K562 (cell line): ENCODE measurements at places on chromosomes 2 and 18. TPM values are rescaled to one million over a fixed set of nuclear protein-coding genes. Genes with fewer than 3 reads are reported as not detected.

DNA sequence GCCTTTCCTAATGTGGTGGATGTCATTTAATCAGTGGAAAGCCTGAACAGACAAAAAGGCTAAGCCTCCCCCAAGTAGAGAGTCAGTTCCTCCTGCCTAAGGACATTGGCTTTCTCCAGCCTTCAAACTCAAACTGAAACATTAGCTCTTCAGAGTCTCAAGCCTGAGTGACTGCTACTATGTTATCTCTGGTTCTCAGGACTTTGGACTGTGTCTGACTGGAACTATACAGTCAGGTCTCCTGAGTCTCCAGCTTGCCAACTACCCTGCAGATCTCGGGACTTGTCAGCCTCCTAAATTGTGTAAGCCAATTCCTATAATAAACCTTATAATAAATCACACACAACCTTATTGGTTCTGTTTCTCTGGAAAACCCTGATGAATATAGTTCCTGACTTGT is 12.6 kb downstream of the HYCC2 start:
- H3K36me3 ChIP-seq, result peaks cover 43% of the 10 kb centered on the region
- H3K4me3 ChIP-seq, result no peak overlapping the region
- peak; percentile 59 for DNase-seq
- peak overlapping the region; percentile 46; the same call in 1 of the 3 replicates for H3K27ac ChIP-seq
- H3K4me1 ChIP-seq, result peaks cover 36% of the 10 kb centered on the region

DNA sequence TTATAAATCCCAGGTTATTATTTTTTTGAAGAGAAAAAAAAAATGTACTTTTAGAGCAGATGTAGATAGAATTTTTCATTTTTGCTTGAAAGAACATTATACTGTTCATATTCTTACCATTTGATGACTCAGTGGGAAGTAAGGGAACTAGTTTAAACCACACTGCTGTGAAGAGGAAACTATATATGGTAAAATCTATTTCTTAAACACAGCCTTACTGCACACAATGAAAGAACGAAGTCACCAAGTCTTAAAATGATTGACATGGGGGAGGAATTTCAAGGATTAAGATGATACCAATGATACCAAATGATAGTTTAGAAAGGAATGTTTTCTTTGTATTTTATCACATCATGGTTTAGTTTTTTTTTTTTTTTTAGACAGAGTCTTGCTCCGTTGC is 5.0 kb downstream of the ACTR2 start:
- H3K36me3 ChIP-seq, result peaks cover 42% of the 10 kb centered on the region
- DNase-seq, result no peak
- H3K4me1 ChIP-seq, result peaks cover 12% of the 10 kb centered on the region; the same call in 2 of the 3 replicates
- peak overlapping the region; percentile 70; the same call in 2 of the 3 replicates for H3K27ac ChIP-seq

GRCh38 chr2:73134471-73134870 is 21.7 kb upstream of the RAB11FIP5 start:
- no peak overlapping the region for H3K27ac ChIP-seq
- DNase-seq, result no peak
- no peak overlapping the region for H3K4me3 ChIP-seq
- peaks cover 2% of the 10 kb centered on the region; the same call in 2 of the 3 replicates for H3K27me3 ChIP-seq

LRATD1 gene
- 6.5 and 7.3 TPM in 2 replicates for total RNA-seq

DNA sequence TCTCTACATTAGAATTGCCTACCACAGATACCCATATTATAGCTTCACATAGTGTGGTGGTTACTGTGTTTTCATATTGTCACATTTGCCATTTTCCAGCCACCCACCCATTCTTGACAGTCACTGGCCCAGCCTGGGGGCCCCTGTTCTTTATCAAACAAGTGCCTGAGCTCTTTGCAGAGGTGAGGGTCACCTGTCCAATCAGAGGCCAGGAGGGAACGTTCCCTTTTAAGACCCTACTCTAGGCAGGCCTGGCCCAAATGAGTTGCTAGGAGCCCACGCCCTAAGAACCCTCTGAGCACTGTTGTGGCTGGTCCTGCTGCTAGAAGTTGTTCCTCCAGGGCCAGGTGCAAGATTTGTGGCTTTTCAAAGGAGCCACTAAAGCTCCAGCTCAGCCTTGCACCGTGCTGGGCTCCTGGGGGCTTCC is 5.2 kb downstream of the IL37 start:
- no peak overlapping the region for H3K27ac ChIP-seq
- DNase-seq, result no peak
- no peaks in the 10 kb centered on the region for H3K36me3 ChIP-seq
- H3K27me3 ChIP-seq, result peaks cover 25% of the 10 kb centered on the region
- H3K4me3 ChIP-seq, result no peak overlapping the region

GRCh38 chr2:173647681-173648311 is 293.1 kb downstream of the CDCA7 start:
- no peak overlapping the region for H3K4me3 ChIP-seq
- DNase-seq, result no peak
- H3K27me3 ChIP-seq, result peaks cover 5% of the 10 kb centered on the region; the same call in 1 of the 3 replicates

GRCh38 chr2:212595036-212595654 is 56.5 kb upstream of the ERBB4 start:
- H3K4me3 ChIP-seq, result no peak overlapping the region
- no peaks in the 10 kb centered on the region for H3K27me3 ChIP-seq
- no peak overlapping the region for H3K27ac ChIP-seq
- no peak for DNase-seq
- no peaks in the 10 kb centered on the region for H3K36me3 ChIP-seq

GKN1 gene
- total RNA-seq, result not detected in 2 replicates

DNA sequence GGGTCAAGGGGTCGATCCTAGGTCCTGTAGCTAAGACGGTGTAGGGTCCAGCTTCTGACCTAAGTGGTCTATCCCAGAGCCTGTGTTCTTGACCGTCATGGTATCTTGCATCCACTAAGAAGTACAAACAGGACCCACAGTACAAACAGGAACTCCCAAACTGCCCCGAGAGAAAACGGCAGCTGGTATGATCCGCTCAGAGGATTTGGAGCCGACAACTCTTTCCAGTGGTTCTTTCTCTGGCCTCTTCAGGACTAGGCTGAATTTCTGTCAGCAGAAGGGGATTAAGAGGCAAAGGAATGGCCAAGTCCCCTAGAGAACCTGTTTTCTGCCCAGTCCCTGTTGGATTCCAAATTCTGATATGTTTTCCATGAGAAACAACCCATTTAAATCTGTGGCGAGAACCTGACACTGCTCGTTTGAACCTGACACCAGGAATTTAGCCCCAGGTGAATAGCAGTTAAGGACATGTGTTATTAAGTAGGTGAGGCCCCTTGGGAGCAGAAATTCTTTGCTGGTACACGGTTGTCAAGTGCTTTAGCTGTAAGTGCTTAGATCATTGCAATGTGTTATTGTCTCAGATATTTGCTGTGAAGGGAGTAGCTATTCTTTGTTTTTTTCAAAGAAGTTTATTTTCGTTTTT is 50.5 kb upstream of the TXNDC2 start:
- no peaks in the 10 kb centered on the region for H3K27me3 ChIP-seq
- no peak for DNase-seq
- peaks cover 7% of the 10 kb centered on the region; the same call in 1 of the 3 replicates for H3K36me3 ChIP-seq
- peaks cover 15% of the 10 kb centered on the region for H3K4me1 ChIP-seq

REG1B gene
- 2.0 and 2.3 TPM in 2 replicates for total RNA-seq

XIRP2 gene
- 0.07 TPM in 1 of 2 replicates, not detected in the other for total RNA-seq

DNA sequence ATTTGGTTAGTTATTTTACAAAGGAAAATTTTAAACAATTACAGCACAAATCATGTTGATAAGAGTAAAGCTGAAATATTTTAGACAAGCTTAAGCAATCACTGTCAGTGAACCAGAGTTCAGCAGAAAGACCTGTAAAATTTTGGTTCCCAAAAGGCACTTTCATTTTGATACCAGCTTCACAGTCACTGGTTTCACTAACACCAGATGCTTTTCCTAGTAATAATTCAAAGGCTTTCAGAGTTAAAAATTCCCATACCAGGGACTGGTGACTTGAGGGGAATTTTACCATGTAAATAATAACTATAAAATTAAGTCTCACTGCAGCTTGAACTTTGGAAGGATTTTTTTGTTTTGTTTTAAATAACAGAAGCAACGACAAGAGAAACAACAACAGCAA is 102.3 kb upstream of the CD302 start:
- no peak overlapping the region for H3K4me3 ChIP-seq
- no peaks in the 10 kb centered on the region for H3K36me3 ChIP-seq
- no peaks in the 10 kb centered on the region for H3K4me1 ChIP-seq

DNA sequence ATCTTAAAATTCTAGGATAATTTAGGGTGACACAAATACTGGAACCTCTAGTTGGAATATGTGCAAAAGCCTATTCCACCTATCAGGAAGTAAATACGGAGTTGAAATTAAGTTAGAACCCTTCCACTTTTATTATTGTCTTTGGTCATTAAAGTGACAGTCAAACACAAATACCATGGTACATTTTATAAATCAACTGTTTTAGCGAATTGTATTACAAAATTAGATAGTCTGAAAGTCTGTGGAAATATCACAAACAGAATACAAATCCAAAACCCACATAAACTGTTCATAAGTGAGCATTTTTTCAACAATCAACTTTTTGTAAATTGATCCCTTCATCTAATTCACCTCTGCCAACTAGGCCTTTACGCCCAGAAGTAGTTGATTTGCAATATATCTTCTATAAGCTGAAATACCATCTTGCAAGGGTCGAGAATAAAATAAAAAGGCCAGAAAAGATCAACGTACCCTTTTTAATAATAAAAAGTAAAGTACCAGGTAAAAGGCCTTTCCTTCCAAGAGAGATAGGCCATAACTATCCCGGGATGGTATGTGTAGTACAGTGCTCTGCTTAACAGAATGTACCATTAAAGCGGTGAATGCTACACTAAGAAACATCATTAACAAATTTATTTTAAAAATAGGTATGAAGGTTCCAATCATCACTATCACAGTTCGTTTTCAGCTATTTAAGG is 1.3 kb downstream of the USP34 start:
- no peaks in the 10 kb centered on the region for H3K27me3 ChIP-seq
- H3K4me3 ChIP-seq, result peak overlapping the region; percentile 75
- DNase-seq, result no peak

MPP4 gene
- not detected in 2 replicates for total RNA-seq

GRCh38 chr18:54962919-54963645 is 3.8 kb upstream of the CCDC68 start:
- H3K4me1 ChIP-seq, result no peaks in the 10 kb centered on the region
- H3K4me3 ChIP-seq, result no peak overlapping the region
- no peak overlapping the region for H3K27ac ChIP-seq
- H3K36me3 ChIP-seq, result no peaks in the 10 kb centered on the region

DNA sequence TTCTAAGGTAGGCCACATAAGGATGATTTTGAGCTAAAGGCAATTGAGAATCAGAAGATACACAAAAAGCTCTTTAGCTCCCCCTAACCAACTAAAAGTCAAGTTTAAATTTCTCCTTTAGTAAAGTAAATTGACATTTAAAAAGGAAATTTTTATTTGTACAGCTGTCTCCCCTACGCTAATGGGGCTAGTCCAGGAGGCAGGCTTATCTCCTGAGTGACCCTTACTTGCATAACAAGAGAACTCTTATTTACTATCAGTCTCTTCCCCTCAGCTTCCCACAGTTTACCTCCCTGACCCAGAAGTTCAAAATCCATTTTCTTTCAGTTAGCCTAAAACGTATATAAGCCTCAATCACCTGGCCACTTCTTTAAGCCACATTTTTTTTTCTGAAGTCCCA is 1002.8 kb upstream of the NRXN1 start:
- no peak overlapping the region for H3K27ac ChIP-seq
- H3K4me1 ChIP-seq, result no peaks in the 10 kb centered on the region
- H3K4me3 ChIP-seq, result no peak overlapping the region
- no peaks in the 10 kb centered on the region for H3K27me3 ChIP-seq

CD302 gene
- 0.07 and 0.11 TPM in 2 replicates for total RNA-seq

- H3K27ac ChIP-seq, result no peak overlapping the region
- H3K4me3 ChIP-seq, result no peak overlapping the region
- no peaks in the 10 kb centered on the region for H3K27me3 ChIP-seq
- no peaks in the 10 kb centered on the region for H3K36me3 ChIP-seq
- H3K4me1 ChIP-seq, result no peaks in the 10 kb centered on the region
Observed at GRCh38 chr2:37769551-37769950, 98.1 kb upstream of the CDC42EP3 start.

CD8B2 gene
- not detected in 2 replicates for total RNA-seq

DNA sequence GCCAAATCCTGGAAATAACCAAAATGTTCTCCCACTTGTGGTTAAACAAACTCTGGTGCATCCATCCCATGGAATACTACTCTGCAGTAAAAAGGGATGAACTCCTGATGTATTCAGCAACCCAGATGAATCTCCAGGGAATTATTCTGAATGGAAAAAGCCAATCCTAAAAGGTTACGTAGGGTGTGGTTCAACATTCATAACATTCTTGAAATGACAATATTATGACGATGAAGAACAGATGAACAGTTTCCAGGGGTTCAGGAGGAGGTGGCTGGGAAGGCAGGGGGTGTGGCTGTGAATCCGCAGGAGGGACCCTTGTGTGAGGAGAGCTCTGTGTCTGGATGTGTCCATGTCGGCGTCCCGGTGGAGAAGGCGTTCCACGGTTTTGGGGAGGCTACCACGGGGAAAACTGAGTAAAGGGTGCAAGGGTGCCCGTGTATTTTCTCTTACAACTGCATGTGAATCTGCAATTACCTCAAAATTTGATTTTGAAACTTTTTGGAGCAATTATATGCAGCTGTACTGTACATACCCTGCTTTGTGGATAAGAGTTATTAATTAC is 47.3 kb downstream of the KCNG2 start:
- no peak overlapping the region for H3K4me3 ChIP-seq
- no peak overlapping the region for H3K27ac ChIP-seq
- no peak for DNase-seq
- no peaks in the 10 kb centered on the region for H3K4me1 ChIP-seq

DNA sequence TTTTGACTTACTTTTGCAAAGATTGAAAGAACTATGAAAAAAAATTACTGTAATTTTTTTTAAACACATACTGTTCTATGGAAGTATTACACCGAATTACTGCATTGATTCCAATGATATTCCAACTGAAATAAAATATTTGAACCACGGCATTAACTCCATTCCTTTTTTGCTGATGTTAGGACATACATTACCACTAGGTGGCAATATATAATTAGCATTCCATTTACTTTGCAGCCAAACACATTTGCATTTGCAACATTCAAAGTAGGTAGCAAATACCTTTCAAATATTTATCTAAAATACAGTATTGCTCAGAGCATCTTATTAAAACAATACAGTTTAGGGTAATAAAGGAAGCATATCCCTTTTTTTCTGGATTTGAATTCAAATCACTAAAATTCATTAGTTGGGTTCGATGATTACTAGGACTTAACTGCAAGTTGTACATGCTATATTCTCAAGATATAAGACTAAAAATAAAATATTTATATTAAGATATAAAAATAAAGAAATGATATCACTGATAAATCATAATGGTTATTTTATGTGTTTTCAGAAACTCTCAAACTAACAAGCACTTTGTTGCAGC is 31.3 kb downstream of the LANCL1 start:
- no peaks in the 10 kb centered on the region for H3K36me3 ChIP-seq
- H3K27ac ChIP-seq, result no peak overlapping the region
- H3K27me3 ChIP-seq, result no peaks in the 10 kb centered on the region
- DNase-seq, result peak; percentile 14
- H3K4me1 ChIP-seq, result no peaks in the 10 kb centered on the region

DYNAP gene
- total RNA-seq, result not detected in 2 replicates

GRCh38 chr2:45494275-45494977 is 116.6 kb downstream of the SRBD1 start:
- no peaks in the 10 kb centered on the region for H3K27me3 ChIP-seq
- no peaks in the 10 kb centered on the region for H3K36me3 ChIP-seq
- no peaks in the 10 kb centered on the region for H3K4me1 ChIP-seq
- no peak overlapping the region for H3K4me3 ChIP-seq
- peak; percentile 27 for DNase-seq
- H3K27ac ChIP-seq, result no peak overlapping the region

TTR gene
- total RNA-seq, result 0.53 and 0.92 TPM in 2 replicates

GRCh38 chr18:57475903-57476302 is 40.7 kb downstream of the ONECUT2 start:
- no peak overlapping the region for H3K4me3 ChIP-seq
- H3K36me3 ChIP-seq, result no peaks in the 10 kb centered on the region
- no peaks in the 10 kb centered on the region for H3K4me1 ChIP-seq
- H3K27ac ChIP-seq, result no peak overlapping the region
- H3K27me3 ChIP-seq, result no peaks in the 10 kb centered on the region

GRCh38 chr2:104872866-104873688 is 19.2 kb downstream of the POU3F3 start:
- H3K4me1 ChIP-seq, result peaks cover 6% of the 10 kb centered on the region
- H3K4me3 ChIP-seq, result peak overlapping the region; percentile 45
- no peak overlapping the region for H3K27ac ChIP-seq
- peaks cover 8% of the 10 kb centered on the region; the same call in 1 of the 3 replicates for H3K27me3 ChIP-seq
